ENCODE measurements at places on chromosomes 6 and 20.
A peak's percentile ranks its signal among the peaks of the same experiment; 100 is the strongest.

DNA sequence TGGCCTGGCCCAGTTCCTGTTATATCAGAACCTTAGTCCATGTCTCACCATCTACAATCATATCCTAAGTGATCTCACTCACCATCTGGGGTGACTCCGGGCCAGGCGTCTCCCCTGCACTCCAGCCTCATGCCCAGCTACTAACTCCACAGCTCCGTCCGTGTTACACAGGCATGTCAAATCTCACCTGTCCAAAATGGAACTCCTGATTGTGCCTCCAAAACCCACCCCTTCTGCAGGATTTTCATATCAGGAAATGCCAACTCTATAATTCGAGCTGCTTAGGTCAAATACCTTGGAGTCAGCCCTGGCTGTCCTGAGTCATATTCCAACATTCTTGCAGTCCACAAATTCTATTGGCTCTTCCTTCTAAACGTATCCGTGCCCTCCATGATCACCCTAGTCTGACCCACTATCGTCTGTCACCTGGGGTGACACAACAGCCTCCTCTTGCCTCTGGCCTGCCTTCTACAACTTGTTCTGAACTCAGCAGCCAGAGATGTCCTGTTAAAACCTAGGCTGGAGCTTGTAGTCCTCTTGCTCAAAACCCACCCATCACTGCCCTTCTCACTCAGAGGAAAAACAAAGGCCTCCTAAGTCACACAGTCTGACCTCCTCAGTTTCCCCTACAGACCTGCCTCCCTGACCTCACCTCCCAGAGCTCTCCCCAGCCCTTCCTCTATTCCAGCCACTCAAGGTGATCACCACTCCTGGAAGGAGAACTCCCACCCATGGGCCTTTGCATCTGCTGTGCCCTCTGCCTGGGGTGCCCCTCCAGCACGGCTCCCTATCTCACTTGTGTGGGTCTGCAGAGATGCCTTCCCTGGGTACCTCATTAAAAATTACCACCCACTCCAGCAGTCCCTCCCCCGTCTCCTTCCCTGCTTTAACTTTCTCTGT, 85.3 kb upstream of the SIRPA start:
- DNase-seq: no peak

- DNase-seq: peak; percentile 19
Observed at GRCh38 chr6:13327691-13328075, 654 bp downstream of the TBC1D7 start.

- peak; percentile 17 for DNase-seq
Observed at GRCh38 chr20:60236613-60237012, 278.4 kb downstream of the CDH26 start.

- DNase-seq: no peak
Observed at GRCh38 chr20:62354811-62355341, 12.2 kb downstream of the LAMA5 start.

DNA sequence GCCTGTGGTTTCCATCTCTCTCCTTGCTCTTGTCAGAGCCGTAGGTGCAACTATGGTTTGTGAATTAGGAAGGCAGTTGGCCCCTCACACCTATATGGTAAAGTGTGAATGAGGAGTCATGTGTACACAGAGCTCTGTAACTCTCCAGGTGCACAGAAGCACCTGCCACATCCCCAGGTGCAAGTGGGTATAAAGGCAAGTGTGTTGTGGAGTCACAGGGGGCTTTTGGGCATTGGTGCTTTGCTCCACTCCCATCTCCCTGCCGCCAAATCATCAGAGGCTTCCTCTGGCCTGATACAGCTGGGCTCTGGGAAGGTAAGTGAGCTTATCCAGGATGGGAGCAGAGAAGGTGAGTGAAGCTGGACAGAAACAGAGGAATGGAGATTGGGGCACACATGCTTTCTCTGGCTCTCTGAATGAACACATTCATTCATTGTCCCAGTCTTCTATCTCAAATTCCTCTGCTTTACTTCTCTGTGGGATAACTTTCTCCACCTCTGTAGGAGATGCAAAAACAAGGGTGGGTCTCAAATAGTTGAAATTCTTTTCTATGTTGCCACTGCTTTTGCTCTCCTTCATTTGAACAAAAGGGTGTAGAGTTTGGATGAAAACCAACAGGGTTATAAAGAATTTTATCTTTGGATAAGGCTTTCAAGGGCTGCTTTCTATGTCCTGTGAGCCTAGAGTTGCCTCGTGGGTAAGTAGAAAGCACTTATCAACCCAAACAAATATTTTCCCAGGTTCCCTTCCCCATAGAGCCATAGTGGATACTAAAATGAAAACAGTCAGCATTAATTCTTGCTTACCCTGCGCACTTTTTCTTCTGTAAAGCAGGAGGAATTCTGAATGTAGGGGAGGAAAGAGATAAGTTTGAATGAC, 45.0 kb upstream of the RIPOR2 start:
- no peak for DNase-seq

DNA sequence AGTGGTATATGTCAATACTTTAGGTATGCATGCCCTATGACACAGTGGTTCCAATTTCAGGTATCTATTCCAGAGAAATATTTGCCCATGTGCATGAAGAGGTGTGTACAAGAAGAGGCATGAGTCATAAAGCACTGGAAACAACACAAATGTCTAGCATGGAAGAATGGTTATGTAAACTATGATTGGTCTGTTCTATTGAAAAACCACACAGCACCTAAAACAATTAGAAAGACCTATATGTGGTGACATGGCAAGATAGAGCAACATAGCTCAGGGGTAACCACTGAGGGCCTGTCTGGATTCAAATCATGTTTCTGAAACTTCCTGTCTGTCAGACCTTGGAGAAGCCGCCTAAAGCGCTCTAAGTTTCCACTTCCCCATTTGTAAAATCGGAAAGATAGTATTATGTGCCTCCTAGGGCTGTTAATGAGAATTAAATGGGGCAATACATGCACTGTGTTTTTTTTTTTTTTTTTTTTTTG, 76.0 kb upstream of the SHLD1 start:
- peak; percentile 25 for DNase-seq

- no peak for DNase-seq
Observed at GRCh38 chr6:42400061-42400760, 51.5 kb downstream of the TRERF1 start.

DNA sequence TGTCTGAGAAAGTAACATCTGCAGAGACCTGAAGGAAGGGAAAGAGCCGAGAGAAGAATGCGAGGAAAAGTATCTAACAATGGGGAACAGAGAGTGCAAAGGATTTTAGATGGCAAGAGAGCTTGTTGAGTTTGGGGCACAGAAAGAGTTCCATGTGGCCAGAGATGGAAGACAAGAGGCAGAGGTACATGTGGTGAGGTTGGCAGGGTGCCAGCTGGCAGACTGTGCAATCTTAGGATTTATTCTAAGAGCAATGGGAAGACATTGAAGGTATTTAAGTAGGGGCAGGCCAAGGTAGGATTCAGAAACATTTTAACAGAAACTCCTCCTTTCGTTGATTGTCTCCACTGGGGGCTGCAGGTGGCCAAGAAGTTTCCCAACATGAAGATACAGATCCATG, 20.4 kb upstream of the LBP start:
- DNase-seq: no peak

- no peak for DNase-seq
Observed at GRCh38 chr6:129969064-129969463, 49.3 kb upstream of the L3MBTL3 start.

DNA sequence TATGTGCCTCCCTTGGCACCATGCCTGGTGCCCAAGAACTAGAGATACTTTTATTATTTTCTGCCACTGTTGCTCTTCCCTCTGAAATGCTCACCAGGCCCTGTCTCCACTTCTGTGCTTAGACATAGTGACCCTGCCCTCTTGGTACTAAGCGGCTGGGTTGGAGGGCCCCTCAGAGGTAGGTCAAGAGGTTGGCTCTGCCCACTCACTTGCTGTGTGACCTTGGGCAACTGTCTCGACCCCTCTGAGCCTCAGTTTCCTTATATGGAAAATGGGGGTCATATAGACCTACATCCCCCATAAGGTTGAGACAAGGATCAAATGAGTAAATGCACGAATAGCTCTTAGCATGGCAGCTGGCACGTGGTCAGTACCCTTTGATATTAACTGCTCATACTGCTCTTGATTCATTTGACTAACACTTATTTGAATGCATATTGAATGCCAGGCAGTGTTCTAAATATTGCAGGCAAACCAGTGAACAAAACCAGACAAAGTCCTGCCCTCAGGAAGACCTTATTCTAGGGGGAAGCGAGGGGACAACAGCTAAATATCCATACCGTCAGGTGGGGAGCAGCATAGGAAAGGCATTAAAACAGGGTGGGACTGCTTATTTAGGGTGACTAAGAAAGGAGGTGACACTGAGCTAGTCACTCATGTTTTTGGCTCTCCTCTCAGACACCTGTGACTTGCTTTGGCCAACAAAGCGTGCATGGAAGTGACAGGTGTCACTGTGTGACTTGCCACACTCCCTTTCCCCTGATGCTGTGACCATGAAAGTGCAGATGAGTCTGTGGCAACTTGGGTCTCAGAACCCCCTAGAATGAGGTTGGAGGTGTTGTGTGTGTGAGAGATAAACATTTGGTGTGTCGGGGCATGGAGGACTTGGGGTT, 14.3 kb upstream of the SPO11 start:
- DNase-seq: no peak

GRCh38 chr6:161744211-161745067, 470.6 kb upstream of the AGPAT4 start:
- no peak for DNase-seq

GRCh38 chr20:37377346-37378081, 31.6 kb downstream of the SRC start:
- DNase-seq: no peak

GRCh38 chr6:20716865-20717264, 182.6 kb downstream of the CDKAL1 start:
- DNase-seq: no peak

DNA sequence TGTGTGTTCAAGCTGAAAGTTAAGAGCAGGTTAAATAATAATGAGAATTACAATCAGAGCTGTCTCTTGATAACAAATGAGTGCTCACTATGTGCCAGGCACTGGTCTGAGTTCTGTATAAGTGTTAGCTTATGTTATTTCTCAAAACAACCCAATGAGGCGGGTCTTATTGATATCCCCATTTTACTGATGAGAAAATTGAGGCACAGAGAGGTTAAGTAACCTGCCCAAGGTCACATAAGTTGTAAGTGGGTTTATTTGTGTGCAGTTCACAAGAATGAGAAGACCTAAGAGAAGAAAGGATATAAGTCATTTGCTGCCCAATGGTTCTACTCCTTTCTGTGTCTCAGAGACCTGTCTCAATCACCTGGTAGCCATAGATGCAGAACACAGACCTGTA, 34.1 kb upstream of the ARMH2 start:
- DNase-seq: no peak

DNA sequence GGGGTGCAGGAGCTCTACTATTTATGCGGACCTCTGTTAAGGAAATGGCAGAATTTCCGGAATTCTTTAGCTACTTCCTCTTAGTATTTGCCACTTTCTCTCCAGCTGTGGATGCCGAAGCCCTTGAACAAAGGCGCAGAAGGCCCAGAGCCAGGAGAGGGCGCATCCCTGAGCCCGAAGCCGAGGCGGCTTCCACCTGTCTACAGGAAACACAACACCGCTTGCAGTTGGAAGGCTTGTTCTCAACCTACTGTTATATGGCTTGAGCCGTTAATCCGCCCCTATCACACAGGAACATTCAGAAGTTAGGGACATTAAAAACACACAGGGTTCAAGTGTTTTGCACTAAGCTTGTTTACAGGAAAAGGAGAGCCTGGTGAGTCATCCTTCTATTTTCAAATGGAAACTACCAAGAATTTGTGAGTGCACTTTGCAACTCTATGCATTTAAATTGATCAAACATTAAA, 417.1 kb downstream of the BCKDHB start:
- DNase-seq: peak; percentile 15

DNA sequence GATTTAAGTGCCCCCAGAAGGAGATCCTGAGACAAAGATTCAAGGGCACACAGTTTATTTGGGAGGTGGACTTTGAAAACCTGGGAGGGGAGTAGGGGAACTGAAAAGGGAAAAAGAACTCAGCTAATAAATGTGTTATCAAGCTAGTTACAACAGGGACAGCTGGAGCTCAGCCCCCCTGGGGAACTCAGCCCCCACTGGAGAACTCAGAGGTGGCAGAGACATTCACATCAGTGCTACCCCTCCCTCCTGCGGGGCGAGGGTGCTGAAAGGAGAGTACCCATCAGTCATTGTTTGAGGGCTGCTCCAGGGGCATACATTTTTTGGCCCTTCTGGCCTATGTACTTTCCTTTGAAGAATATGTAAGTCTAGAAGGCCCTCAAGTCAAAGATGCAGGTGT, 101.4 kb downstream of the LRFN2 start:
- no peak for DNase-seq

- DNase-seq: no peak
Observed at GRCh38 chr6:34374508-34374907, 18.0 kb downstream of the NUDT3 start.

DNA sequence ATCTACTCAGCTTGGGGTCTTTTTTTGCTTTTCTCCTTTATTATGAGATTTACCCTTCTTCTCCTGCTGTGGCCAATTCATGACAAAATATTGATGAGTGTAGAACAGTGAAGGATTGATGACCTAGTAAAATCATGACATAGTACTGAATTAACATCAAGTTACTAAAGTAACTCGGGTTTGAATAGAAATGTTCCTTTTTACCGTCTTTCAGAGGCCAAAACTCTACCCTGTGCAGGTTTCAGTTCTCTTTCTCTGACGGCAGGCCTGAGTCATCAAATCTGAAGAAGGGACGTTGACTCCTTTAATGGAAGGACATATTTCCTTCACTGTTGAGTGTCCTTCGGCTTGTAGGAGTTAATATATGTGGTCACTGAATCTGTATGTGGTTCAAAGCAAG, 80.7 kb downstream of the RREB1 start:
- DNase-seq: peak; percentile 20

GRCh38 chr6:144195671-144196270, 45.5 kb downstream of the STX11 start:
- no peak for DNase-seq

- peak; percentile 17 for DNase-seq
Observed at GRCh38 chr6:29696147-29697125, 15.5 kb upstream of the ZFP57 start.

- no peak for DNase-seq
Observed at GRCh38 chr20:43936104-43936770, 21.6 kb downstream of the TOX2 start.

GRCh38 chr6:104630955-104631354, 228.8 kb downstream of the HACE1 start:
- no peak for DNase-seq

- peak; percentile 79 for DNase-seq
Observed at GRCh38 chr6:56843476-56844349, 111.2 kb upstream of the BEND6 start.

- DNase-seq: no peak
Observed at GRCh38 chr6:154292066-154292465, 64.5 kb downstream of the IPCEF1 start.

DNA sequence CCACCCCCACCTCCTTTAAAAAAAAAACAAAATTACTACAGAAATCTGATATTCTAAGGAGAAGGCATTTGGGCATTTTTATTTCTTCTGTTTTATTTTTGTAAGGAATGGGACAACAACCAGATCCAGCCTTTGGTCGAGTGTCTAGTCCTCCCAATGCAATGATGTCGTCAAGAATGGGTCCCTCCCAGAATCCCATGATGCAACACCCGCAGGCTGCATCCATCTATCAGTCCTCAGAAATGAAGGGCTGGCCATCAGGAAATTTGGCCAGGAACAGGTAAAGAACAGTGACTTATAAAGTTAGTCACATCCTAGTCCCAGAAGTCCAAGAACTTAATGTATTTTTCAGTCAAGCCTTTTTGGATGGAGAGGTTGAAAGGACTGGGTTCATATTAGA, 133.0 kb downstream of the SULF2 start:
- DNase-seq: no peak

Measured in activated CD4-positive, alpha-beta T cell treated with anti-CD3 and anti-CD28 coated beads, Interleukin-2, Interleukin-6, amounts not matched to agents 100 ng/mL and 50 ng/mL, durations not matched to agents 16 hours and 8 hours (primary cell).